Brain (organoid and tissue), 16 donors: ENCODE measurements at places on chromosomes 3 and 15.

DNA sequence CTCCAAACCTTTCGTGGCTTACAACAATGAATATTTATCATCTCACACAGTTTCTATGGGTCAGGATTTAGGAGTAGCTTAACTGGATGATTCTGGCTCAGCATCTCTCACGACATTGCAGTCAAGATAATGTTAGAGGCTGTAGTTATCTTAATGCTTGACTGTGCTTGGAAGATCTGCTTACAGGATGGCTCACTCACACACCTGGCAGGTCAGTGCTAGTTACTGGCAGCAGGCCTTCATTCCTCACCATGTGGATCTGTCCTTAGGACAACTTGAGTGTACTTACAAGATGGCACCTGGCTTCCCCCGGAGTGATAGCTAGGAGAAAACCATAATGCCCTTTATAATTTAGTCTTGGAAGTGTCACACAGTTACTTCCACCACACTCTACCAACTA lies 32.8 kb upstream of the OXTR start:
- DNase-seq, result no peak

GRCh38 chr3:42732196-42732828 lies 29.7 kb upstream of the HHATL start:
- DNase-seq, result peak; percentile 36

DNA sequence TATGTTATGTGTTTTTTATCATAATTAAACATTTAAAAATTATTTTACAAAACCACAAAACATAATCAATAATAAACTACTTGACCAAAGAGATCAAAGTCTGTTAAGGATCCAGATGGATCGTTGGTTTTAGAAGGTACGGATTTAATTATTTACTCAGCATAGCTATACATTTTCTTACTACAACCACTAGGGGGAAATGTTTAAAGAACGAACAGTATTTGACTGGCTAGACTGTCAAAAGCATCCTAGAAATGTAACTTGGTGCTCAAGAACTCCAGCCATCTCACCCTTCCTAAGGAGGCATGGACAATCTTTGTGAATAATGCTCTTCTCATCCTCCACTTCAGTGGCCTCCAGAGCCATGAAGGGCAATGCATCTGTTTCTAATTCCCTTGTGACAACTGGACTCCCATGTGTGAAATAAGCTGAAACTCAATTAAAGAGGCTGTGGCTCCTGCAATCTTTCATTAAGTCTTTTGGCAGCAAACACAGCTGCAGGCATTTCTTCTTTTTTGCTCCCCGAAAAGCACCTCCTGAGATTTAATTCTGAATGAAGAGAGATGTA lies 94.7 kb upstream of the TUSC7 start:
- no peak for DNase-seq

GRCh38 chr15:34861214-34861613 lies 65.9 kb upstream of the ACTC1 start:
- DNase-seq, result no peak

DNA sequence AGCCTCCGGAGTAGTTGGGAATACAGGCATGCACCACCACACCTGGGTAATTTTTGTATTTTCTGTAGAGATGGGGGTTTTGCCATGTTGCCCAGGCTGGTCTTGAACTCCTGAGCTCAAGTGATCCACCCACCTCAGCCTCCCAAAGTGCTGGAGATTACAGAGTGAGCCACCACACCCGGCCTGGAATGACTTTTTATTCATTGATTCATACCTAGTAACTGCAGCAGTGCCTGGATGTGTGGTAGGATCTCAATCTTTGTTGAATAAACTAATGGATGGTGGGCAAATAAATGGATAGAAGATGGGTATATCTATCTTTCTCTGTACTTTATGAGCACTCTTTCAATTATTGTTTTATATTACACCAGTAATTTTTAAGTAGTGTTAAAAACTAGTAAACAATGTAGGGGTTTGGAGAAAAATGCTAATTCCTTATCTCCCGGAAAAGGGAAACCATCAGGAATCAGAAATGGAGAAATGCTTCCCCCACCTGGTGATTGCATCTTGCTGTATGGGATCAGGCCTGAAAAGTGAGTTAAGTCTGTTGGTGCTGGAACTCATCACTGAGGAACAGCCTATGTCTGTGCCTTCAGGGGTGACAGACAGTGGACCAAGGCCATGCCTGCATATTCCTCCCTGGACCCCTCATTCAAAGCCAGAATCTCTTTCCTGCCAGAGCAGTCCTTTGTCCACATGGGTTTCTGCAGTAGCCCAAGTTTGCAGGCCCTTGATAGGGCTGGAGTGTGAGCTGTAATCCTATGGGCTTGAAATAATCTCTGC lies 161.0 kb upstream of the CTDSPL start:
- peak; percentile 48 for DNase-seq

DNA sequence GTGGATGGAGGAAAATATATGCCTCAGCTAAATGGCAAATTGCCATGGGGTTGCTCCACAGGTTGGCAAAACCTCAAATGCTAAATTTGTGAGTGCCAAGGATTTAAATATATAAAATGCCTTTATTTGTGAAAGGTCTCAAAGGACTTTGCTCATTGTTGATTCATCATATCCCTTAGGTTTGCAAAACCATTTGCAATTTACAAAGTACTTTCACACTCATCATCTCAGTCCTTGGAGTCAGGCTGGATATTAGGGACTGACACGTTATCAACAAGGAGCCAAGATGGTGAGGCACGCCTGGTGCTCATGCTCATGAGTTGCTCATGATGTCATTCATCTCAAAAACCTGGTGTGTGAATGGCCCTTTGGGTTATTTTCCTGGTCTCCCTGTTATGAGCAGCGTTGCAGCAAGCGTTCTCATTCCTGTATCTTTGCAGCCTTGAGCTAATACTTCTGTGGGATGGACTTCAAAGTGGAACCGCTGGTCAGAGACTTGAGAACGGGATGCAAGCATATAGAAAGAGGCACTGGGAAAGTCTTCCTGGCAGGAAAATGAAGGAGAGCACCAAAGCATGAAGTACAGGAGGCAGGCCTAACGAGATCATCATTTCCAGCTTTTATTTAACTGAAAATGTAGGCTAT lies 66.0 kb downstream of the MYO1E start:
- no peak for DNase-seq
